ENCODE measurements at places on chromosomes 13 and 19. TPM values are rescaled to one million over a fixed set of nuclear protein-coding genes. Genes with fewer than 3 reads are reported as not detected.

ZSCAN5C gene
- total RNA-seq: not detected

GRCh38 chr13:102879793-102880499 lies 34.1 kb downstream of the ERCC5 start:
- DNase-seq: no peak

TPM4 gene
- total RNA-seq: 302 TPM

DNA sequence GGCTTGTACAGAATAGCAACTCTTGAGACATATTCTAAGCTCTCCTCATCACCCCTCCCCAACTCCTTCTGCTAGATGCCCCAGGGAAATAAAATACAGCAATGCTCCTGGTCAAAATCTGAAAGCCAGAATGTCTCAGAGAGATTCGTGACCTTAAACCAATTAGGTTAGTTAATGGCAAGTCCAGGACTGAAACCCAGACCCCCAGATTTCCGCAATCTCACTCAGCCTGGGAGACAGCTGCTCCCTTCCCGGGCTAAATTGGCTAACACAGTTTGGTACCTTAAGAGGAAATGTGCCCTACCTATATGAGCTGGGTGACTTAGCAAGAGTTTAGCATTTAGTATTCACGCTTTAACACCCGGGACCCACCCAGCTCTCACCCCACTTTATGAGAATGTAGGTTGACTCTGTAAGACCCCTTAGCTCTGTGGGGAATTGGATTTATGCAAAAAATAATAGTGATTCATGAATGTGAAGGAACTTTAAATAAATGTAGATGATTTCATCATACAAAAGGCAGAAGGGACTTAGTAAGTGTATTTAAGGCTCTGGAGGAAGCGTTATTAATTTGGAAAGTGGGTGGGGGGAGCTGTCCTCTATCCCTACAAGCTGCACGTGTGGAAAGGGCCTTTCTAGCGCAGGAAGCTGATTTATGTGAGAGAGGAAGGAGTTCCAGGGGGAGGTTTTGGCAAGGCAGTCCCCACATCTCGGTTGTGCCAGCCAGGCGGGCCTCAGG lies 1.1 kb downstream of the DLEU7 start:
- no peak for DNase-seq

GRK1 gene
- total RNA-seq: 0.11 TPM

Data from WTC11 (cell line).